ENCODE measurements at places on chromosomes 1 and 21.

DNA sequence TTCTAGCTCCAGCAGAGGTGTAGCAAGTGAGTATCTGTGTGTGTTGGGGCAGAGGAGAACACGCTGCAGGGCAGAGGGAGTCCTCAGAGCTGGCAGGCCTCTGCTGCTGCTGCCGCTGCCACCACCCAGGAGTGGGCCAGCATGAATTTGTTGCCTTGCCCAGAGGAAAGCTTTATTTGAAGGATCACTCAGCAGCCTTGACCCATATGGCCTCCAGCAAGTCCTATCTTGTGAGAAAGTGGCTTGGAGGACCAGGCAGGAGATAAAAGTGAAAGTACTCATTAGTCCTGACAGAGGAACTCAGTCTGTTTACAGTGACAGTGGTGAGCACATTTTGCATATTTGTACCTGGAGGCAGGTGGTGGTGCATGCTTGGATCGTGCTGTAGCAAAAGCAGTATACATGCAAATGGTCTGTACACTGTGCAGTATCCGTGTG is 3.1 kb downstream of the TRAF5 start:
- no peak for DNase-seq

GRCh38 chr1:221182791-221183533 is 303.7 kb downstream of the HLX start:
- no peak for DNase-seq

DNA sequence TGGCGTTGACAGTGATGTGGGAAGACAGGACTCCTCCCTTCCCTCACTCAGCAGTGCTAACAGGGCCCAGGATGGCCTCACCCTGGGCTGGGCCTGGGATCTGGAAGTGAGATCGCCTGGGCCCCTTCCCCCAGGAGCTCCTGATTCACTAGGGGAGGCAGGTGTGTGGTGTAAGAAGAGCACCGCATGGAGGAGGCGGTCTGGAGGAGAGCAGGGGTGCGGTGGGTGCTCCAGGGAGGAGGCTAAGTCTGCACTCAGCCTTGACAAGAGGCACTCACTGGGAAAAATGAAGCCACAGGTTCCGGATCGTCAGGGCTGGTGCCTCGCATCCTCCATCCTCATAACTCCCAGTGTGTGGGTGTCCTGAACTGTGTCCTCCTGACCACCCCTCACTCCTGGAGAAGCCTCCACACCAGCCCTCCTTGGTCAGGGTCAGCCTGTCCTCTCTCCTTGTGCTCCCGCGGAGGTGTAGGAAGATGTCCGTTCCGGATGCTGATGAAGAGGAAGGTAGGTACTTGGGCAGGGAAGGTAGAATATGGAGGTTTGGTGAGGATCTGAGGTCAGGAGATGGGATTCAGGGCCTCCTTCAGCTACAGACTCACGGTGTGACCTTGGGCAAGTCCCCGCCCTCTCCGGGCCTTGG is 142.1 kb upstream of the WNT4 start:
- DNase-seq = no peak

- no peak for DNase-seq
Measured at GRCh38 chr1:85554630-85555327, 25.8 kb upstream of the CCN1 start.

GRCh38 chr1:209674957-209675564 is at the start of gene G0S2:
Gene G0S2 (plus strand): TSS chr1:209675412. CDS start chr1:209675685, 273 bp downstream.
- DNase-seq = no peak

GRCh38 chr1:30877205-30877912 is 31.2 kb downstream of the SDC3 start:
- no peak for DNase-seq

- DNase-seq = no peak
Measured at GRCh38 chr1:55143684-55144083, 71.5 kb downstream of the USP24 start.

DNA sequence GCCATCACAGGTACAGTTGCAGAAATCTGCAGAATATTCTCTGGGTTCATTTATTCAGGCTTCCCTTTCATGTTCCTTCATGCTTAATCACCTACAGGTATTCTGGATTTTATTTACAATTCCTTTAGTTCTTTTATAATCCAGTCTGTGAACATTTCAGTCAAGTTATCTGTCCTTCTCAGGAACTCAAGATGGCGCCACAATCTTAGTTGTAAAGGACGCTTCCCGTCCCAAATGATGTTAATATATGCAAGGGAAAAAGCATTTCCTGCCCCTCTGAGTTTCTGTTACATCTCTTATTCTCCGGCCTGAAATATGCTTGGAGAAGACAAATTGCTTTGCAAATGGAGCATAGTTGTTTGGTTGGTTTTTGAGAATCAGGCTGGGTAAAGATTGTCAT is 19.3 kb downstream of the F3 start:
- DNase-seq = no peak

DNA sequence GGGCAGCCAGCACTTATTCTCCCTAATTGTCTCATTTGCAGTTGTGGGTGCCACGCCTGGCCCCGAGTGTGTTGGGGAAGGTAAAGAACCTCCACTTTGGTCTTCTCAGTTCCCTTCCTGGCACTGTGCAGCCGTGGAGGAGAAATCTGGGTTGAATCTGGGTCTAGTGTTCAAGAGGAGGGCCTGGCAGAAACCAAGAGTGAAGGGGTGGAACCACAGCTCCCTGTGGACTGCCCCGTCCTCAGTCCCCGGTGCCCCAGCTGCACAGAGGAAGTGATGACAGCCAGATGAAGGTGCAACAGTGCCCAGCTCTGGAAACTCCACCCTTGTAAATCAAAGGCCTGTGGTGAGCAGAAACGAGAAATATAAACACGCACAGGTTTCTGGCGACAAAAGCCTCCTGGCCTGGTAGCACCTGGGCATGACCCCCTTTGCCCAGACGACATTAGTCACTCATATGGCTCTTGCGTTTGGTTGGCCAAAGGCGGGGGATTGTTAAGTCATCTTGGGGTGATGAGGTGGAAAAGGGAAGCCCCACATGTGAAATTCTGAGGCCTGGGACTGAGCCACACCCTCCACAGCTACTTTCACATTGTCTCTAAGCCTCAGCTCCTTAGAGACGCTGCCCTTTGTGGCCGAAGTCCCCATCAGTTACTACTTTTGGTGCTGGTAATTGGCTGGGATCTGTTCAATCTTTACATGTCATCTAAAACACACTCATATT is 4.2 kb upstream of the ECE1 start:
- peak; percentile 40 for DNase-seq

DNA sequence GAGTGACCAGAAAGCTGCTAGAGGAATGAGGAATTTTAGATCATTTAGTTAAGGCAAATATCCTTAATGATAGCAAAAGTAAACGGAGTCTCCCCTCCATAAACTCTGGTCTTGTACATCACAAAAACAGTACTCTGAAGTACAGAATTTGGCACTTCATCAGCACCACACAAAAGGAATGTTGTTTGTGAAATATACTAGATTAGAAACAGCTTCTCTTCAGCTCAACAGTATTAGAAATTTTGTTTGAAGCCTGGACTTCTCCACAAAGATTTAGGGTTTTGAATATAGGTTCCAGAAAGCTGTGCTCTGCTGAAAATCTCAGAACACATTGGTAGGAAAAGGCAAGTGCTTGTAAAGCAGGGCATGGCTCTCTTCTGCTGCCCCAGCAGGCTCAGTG is 135.1 kb upstream of the PTGFR start:
- no peak for DNase-seq

Data from activated naive CD4-positive, alpha-beta T cell (primary cell).